ENCODE measurements at places on chromosomes 4 and X.

GRCh38 chr4:76539979-76540378, 105.0 kb downstream of the SHROOM3 start:
- DNase-seq: no peak

GRCh38 chrX:37958525-37959211, 47.7 kb upstream of the SYTL5 start:
- no peak for DNase-seq

- peak; percentile 19 for DNase-seq
Measured at GRCh38 chr4:183099537-183100297, 660 bp downstream of the WWC2 start.

GRCh38 chrX:72054779-72055489, 76.8 kb downstream of the RTL5 start:
- no peak for DNase-seq
